ENCODE measurements at places on chromosomes 5 and 9.

GRCh38 chr5:166507810-166508425 is 1783.5 kb upstream of the WWC1 start:
- no peak for DNase-seq

- DNase-seq: no peak
Measured at GRCh38 chr5:136061630-136062365, 33.0 kb downstream of the TGFBI start.

DNA sequence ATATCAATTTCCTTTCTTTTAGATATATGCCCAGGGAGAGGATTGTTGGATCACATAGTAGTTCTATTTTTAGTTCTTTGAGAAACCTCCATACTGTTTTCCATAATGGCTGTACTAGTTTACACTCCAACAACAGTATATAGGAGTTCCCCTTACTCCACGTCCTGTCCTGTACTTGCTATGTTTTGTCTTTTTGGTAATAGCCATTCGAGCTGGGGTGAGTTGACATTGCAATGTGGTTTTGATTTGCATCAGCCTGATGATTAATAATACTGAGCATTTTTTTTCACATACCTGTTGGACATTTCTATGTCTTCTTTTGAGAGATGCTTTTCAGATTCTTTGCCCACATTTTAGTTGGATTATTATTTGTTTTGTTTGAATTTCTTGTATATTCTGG is 445.9 kb downstream of the NTRK2 start:
- no peak for DNase-seq

- DNase-seq: no peak
Measured at GRCh38 chr5:112125903-112126302, 293.2 kb downstream of the EPB41L4A start.

- peak; percentile 26 for DNase-seq
Measured at GRCh38 chr9:123678038-123678877, 251.7 kb downstream of the DENND1A start.

DNA sequence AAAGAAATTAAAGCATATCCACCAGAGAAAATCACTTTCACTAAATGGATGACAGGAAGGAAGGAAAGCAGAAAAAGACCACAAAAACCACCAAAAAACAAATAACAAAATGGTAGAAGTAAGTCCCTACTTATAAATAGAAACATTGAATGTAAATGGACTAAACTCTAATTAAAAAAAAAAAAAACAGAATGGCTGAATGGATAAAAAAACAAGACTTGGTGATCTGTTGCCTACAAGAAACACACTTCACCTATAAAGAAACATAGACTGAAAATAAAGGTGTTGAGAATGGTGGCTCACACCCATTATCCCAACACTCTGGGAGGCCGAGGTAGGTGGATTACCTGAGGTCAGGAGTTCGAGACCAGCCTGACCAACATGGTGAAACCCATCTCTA is 122.9 kb downstream of the HMHB1 start:
- DNase-seq: no peak

GRCh38 chr9:98750364-98751060 is 41.8 kb upstream of the GABBR2 start:
- no peak for DNase-seq

DNA sequence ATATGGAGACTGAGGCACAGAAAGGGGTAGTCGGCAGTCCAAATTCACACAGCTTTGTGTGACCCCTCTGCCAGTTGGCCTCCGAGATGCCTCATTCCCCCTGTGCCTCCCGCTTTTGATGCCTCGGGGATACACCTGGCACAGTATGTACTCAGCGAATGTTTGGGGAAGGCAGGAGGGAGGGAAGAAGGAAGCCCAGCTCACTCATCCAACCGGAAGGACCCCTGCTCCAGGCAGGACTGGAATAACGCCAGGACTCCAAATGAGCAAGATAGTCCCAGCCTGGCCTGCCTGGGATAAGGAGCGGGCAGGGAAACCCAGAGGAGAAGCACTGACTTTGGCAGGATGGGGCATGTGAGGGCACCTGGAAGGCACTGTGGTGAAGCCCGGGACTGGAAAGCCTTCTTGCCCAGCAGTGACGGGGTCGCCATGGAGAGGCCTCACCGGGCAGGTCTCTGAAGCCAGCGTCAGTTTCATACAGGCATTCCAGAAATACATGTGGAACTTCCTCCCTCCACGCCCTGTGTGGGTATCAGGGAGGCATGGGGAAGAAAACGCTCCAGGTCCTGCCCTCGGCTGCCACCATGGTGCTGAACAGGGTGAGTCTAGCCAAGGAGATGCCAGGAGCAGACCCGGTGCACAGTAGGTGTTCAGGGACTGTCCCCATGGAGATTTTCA is 20.3 kb downstream of the LMX1B start:
- no peak for DNase-seq

DNA sequence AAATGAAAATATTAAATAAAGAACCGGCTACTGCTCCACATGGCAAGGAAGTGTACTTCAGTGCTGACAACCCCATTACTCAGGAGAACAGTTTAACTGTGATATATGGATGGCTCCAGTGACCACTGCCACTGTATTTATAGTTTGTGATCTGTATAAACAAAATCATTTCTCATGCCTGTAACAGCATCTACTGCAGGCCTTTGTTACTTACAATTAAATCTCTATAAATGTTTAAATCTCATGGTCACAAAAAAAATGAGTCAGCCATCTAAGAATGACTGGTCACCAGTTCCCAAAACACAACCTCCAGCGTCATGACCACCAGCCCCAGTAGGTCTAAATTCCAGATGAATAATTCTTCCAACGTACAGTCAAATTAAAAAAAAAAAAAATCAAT is 24.6 kb downstream of the SERINC5 start:
- no peak for DNase-seq

- peak; percentile 56 for DNase-seq
Measured at GRCh38 chr5:174910245-174910737, 185.9 kb downstream of the MSX2 start.

DNA sequence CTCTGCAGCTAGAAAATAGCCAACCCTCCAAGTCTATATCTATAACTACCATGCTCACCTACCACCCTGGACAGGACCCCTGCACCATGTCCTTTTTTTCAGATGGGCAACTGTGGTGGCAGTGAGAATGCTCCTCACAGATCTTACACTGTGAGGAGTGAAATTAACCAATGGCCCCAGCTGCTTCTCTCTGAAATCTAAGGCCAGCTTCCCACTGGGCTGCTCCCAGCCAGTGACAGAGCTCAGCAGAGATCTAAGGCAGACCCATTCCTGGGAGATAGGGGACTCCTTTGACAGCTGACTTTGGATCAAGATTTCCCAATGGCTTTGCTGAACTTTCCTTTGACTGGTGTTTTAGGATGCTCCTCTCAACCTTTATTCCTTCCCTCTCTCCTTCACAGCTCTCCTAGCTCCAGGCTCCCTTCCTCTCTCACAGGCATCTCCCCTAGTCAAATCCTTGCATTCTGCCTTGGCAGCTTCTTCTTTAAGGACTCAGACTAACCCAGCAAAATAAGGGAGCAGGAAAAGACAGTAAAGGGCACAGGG is 1.6 kb upstream of the ARAP3 start:
- no peak for DNase-seq

DNA sequence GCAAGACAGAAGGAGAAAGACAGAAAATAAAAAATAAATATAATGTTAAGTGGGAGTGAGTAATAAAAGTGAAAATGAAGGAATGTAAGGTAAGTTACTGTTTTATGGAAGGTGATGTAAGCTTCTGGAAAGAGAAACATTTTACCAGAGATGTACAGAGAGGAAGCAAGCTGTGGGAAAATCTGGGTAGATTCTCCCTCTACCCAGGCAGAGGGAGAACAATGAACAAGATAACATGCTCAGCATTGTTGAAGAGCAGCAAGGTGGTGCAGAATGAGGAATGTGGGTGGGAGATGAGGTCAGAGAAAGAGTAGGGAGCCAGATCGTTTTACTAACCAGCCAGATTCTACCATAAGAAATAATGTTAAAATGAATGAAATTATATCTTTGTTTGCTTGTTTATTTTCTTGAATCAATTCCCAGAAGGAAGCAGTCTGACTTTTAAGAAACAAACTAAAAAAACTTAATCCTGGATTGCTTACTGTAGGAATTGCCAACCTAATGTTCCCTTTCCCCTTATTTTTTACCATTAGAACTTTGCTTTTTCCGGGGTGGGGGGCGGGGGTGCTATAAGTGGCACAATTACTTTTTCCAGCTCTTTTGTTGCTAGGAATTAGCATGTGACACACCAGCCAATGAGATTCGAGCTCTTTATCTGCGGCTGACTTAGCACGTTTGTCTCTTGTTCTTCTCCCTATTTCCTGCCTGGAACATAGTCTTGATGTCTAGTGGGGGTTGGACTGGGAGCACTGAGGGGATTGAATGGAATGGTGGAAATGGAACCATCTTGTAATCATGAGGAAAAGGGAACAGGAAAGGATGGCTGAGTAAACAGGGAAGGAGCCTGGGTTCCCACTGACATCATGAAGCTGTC is 356.7 kb downstream of the TMEM167A start:
- DNase-seq: no peak

GRCh38 chr9:131833906-131834305 is 94.0 kb upstream of the RAPGEF1 start:
- DNase-seq: no peak

DNA sequence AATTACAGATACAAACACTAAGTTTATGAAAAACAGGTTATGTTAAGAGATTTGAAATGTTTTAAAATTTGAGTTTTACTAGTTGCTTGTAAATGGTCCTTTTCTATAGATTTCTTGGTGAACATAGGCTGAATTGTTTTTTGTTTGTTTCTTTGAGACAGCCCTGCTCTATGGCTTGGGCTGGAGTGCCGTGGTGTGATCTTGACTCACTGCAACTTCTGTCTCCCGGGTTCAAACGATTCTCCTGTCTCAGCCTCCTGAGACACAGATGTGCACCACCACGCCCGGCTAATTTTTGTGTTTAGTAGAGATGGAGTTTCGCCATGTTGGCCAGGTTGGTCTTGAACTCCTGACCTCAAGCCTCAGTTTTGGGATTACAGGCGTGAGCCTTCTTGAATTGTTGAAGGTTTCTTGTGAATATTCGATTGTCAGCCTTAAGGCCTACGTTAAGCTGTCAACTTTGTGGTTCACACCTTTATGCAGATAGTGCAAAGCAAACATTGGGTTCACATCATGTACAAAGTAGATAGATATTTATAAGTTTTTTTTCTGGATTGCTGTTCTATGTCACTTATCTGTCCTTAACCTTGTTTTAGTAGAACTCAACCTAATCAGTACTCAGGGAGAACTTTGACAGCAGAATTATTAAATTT is 26.2 kb downstream of the UHRF2 start:
- no peak for DNase-seq

GRCh38 chr9:38683336-38683735 is 36.6 kb downstream of the FAM240B start:
- no peak for DNase-seq

DNA sequence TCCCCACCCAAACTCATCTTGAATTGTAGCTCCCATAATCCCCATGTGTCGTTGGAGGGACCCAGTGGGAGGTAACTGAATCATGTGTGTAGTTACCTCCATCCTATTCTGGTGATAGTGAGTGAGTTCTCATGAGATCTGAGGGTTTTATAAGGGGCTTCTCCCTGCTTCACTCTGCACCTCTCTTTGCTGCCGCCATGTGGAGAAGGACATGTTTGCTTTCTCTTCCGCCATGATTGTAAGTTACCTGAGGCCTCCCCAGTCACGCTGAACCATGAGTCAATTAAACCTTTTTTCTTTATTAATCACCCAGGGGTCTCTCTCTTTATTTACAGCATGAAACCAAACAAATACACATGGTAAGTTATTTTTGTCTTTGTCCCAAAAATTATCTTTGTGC is 726.1 kb downstream of the CDH18 start:
- no peak for DNase-seq

- DNase-seq: peak; percentile 48
Measured at GRCh38 chr9:93154293-93154903, 20.3 kb upstream of the NINJ1 start.

DNA sequence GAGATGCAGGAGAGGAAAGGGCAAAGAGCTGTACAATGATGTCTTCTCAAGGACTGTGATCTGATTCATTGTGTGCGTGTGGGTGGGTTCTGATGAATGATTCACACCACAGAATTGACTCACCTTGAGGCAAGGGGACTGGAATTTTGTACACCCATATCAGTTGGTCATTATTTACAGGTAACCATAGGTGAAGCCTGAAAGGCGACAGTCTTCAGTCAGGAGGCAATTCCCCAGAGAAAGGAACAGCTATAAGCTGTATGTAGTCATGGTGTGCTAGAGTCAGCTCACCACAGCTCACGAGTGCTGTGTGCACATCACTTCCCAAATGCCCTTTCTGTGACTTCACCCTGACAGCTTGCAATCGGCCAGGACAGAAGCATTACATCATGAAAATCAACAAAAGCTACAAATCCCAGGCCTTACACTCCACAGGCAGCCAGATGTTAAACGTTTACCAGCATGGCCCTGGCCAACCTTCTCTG is 87.6 kb upstream of the RPS23 start:
- no peak for DNase-seq
